Smooth muscle cell of the umbilical artery (primary cell): ENCODE measurements at places on chromosomes 1 and 21. TPM values are rescaled to one million over a fixed set of nuclear protein-coding genes. Genes with fewer than 3 reads are reported as not detected.

Gene PLEKHN1
- total RNA-seq = under 0.01 and 1.8 TPM in 2 replicates

Gene ST6GALNAC3
- total RNA-seq = 2.1 and 2.5 TPM in 2 replicates

Gene RXFP4
- total RNA-seq = 0.30 TPM in 1 of 2 replicates, not detected in the other

Gene LRRC39
- total RNA-seq = 0.30 and 0.37 TPM in 2 replicates

Gene OR10K2
- total RNA-seq = not detected in 2 replicates

Gene BARHL2
- total RNA-seq = not detected in 2 replicates

Gene KCNA2
- total RNA-seq = not detected in 2 replicates

Gene GBP2
- 6.7 and 19.9 TPM in 2 replicates for total RNA-seq

Gene PLA2G2D
- not detected in 2 replicates for total RNA-seq

Gene SHISA4
- total RNA-seq = 15.1 and 23.2 TPM in 2 replicates

Gene LCE1A
- not detected in 2 replicates for total RNA-seq

Gene ATAD3C
- 0.09 TPM in 1 of 2 replicates, not detected in the other for total RNA-seq

Gene RBM34
- 52.6 and 76.3 TPM in 2 replicates for total RNA-seq

Gene WNT2B
- total RNA-seq = 0.89 and 3.0 TPM in 2 replicates

Gene DNAJC6
- total RNA-seq = 0.89 and 2.0 TPM in 2 replicates

Gene PTTG1IP
- 377 and 440 TPM in 2 replicates for total RNA-seq

Gene ITPKB
- 2.7 and 3.2 TPM in 2 replicates for total RNA-seq

Gene ANGPTL3
- under 0.01 TPM in 1 of 2 replicates, not detected in the other for total RNA-seq
